K562 (cell line): ENCODE measurements at places on chromosomes 11 and 22.

DNA sequence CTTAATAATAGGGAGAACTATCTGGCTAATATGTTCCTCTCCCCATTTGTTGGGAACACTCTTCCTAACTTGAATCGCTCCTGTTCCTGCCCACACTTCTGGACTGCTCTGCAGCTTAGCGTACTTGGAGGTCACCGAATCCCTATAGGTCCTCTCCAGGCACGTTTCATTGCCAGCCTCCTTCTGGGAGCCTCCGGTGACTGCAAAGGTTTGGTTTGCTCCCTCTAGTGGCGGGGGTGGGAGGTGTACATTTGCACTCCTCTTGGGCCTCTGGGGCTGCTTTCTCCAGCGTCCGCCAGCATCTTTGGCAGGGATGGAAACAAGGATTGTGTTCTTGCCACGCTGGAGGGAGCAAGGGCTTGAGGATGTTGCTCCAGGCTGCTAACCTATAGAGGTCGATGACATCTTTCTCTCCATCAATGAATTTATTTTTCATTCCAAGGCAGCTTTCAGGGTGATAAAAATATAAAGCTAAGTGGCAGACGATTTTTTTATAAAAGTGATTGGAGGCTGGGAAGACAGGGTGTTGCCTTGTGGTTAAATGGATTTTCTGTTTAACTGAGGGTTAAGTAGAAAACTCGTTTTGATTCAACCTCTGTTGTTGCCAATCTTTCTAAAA is 48.7 kb downstream of the TSPAN18 start:
- DNase-seq, result peak; percentile 83

GRCh38 chr11:66479394-66480116 is 679 bp upstream of the DPP3 start:
- peak; percentile 50 for DNase-seq

GRCh38 chr11:10862446-10862845 is 4.6 kb upstream of the ZBED5 start:
- no peak for DNase-seq

DNA sequence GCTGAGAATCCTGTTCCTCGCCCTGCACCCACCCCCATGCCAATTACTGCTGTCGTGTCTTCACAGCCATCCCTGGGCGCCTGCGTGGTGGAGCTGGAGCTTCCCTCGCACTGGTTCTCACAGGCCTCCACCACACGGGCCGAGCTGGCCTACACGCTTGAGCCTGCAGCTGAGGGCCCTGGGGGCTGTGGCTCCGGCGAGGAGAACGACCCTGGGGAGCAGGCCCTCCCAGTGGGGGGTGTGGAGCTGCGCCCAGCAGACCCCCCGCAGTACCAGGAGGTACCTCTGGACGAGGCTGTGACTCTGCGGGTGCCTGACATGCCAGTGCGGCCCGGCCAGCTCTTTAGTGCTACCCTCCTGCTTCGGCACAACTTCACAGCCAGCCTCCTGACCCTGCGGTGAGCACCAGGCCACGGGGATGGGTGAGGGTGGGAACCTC is 4.3 kb downstream of the TMEM132A start:
- no peak for DNase-seq
